H9 (cell line): ENCODE measurements at places on chromosomes 7 and 10. TPM values are rescaled to one million over a fixed set of nuclear protein-coding genes. Genes with fewer than 3 reads are reported as not detected.

GRCh38 chr7:74026903-74027682 lies 880 bp upstream of the ELN start:
- DNase-seq, result peak; percentile 88

PDK4 gene
- total RNA-seq, result not detected in 2 replicates

GRCh38 chr7:17939606-17940301 lies 540 bp downstream of the SNX13 start:
- DNase-seq, result peak; percentile 55

DNA sequence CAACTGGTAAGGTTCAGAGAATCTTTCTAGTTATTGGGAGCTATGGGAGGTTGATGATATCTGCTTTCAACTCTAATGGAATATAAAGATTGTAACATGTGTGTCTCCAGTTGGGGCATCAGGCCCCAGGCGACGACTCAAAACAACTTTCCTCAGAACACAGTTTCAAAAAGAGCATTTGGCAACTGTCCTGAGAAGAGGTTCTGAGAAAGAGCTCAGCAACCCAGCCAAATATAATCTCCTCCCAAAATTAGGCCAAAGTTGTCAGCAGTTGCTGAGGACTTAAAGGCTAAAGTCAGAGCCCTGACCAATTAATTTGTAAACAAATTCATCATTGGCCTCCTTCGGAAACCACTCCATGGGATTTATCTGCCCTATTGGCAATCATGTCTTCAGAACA lies 251.1 kb upstream of the NFE2L3 start:
- DNase-seq, result no peak

DNA sequence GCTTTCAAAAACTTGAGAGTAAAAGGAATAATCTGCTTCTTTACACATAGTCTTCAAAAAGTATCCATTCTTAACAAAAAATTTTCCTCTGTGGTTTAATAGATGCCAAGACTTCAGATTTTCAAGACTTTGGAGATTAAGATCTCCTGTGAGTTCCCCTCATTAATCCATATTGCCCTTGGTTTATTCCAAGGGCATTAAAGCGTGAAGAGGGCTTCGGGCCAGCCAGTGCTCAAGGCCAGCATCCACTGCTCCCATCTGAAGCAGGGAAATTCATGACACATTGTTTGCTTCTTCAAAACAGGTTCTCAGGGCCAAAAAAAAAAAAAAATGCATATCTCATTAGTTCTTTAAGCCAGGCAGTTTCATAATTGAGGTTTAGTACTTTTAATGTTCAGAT lies 137.3 kb upstream of the RHOBTB1 start:
- no peak for DNase-seq

- DNase-seq, result no peak
These were observed 42.8 kb downstream of the CLRN3 start for GRCh38 chr10:127849921-127850320.

- DNase-seq, result no peak
These were observed 212.5 kb upstream of the SH2B2 start for GRCh38 chr7:102073931-102074880.

H2BK1 gene
- total RNA-seq, result 0.97 TPM in 1 of 2 replicates, not detected in the other

GRCh38 chr10:59991661-59992060 lies 85.3 kb upstream of the CCDC6 start:
- DNase-seq, result no peak

SAP25 gene
- total RNA-seq, result 4.2 and 5.1 TPM in 2 replicates

HOXA9 gene
- total RNA-seq, result not detected in 2 replicates

- peak; percentile 17 for DNase-seq
These were observed 181.0 kb upstream of the TMEM106B start for GRCh38 chr7:12030116-12030515.

TMEM270 gene
- total RNA-seq, result not detected in 2 replicates

DNA sequence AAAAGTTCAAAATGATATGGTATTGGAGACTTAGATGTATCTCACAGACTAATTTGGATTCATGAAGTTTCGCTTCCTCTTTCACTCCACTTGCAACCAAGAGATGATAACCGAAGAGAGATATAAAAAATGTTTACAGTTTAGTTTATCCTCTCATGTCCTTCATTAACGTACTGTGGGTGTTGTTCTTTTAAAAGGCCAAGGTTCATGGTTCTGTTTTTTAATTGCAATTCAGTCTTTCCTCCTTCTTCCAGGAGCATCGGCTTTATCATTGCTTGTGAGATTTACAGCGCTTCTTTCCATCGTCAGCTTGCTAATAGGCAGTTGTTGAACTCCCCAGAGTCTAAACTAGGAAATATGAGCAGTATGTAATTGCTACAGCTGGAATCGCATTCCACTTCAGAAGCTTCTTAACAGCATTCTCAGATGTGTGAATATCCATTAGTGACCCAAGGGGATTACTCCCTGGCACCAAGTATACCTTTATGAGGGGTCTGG lies 75.9 kb upstream of the HGF start:
- DNase-seq, result no peak

- no peak for DNase-seq
These were observed 131.6 kb downstream of the ARID5B start for GRCh38 chr10:62033125-62033524.

KMT2C gene
- total RNA-seq, result 32.2 and 33.0 TPM in 2 replicates
